CD4-positive, alpha-beta T cell treated with Interferon alpha-2 for 1 hour (primary cell): ENCODE measurements at places on chromosomes 2 and 18.

DNA sequence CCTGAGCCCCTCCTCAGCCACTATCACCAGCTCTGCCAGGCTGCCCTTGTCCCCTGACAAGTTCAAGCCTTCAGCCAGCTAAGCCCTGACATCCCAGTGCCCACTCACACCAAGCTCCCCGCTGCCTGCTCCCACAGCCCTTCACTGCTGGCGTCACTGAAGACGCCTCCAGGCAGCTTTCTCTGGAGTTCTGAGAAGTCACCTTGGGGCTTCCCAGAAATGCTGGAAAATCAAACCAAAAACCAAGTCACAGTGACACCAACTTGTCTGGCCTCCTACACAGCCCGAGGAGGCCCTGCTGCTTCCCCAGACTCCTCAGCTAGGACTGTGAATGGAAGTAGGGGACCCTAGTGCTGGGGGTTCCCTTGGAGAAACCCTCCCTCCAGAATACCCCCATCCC, 2.2 kb upstream of the TNS1 start:
- no peak for DNase-seq

DNA sequence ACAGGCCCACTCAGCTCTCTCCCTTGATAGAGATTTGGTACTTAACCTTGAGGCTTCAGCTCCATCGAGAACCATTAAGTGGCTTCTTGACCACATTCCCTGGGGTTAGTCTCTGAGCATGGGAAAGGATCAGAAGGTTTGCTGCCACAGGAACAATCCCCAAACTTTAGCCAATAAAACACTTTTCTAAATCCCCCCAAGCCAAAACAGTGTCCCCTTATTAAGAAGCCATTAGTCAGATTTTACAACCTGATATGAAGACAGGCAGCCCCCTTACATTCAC, 37.7 kb upstream of the SLC8A1 start:
- DNase-seq = no peak

DNA sequence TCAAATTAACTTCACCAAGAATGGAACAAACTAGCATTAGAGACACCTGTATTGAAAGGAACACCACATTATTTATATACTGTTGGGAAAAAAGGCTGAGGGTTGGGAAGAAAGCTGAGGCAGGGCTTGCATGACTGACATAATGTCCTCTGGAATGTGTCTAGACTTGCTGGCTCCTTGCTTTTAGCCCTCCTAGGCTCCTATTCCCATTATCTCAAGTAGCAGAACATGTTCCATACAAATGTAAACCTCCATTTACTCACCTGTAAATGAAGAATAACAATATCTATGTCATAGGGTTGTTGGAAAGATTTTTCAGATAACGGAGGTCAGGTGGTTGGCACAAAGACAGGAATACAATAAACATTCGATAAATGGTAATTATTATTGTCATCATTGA, 976 bp upstream of the ACADL start:
- no peak for DNase-seq

- no peak for DNase-seq
Measured at GRCh38 chr2:73307720-73308119, 14.4 kb upstream of the EGR4 start.

GRCh38 chr18:54946149-54946581, 13.1 kb downstream of the CCDC68 start:
- DNase-seq = no peak

DNA sequence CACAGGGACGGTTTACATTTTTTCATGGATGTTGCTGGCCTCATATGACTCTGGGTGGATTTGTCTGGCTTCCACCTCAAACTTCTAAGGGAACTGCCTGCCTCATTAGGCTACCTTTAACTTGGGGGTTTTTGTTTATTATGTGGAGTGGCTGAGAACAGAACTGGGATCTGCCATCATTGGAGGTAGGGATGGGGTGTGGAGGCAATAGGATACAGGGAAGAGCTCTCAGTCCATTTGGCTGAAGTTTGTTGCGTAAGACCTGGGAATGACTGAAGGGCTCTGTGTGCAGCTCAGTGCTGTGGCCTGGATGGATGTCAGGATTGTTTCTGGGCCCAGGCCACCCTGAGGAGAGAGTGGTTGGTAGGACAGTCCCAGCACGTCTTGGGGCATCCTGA, 31.2 kb downstream of the ASB1 start:
- no peak for DNase-seq

DNA sequence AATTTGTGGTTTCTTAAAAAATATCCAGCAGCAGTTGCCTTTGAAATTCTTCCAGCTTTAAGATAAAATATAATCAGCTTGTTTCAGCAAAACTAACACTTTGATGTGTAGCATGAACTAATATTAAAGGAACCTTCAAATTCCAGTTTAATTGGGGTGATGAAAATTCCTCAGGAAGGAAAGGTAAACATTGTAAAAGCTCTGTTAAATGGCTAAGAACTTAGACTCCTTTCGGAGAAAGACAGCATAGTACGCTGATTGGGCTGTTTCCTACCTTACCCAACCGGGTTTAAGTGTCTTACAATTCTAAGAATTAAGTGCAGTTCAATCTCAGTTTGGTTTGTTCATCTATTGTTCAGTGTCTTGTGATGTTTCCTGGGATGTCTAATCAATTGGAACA, 108.3 kb downstream of the CDH7 start:
- no peak for DNase-seq
